ENCODE measurements at places on chromosomes 5 and 9.

- DNase-seq = no peak
Measured at GRCh38 chr5:10932426-10932825, 171.4 kb upstream of the DAP start.

DNA sequence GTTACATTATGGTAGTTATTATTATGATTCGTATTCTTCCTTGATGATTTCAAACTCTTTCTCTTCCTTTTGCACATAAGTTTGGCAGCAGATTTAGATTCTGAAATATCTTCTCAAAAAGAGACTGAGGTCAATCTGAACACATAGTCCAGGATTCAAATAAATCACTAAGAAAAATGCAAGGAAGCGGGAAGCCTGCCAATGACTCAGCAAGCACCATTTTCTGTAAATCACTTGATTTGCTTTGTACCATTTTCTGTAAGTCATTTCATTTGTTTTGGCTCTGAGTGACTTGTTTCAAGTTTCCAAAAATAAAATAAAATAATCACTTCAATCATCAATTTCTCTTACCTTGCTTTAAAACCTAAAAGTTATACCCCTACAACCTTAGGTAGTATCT is 24.6 kb upstream of the GLIS3 start:
- DNase-seq = no peak

DNA sequence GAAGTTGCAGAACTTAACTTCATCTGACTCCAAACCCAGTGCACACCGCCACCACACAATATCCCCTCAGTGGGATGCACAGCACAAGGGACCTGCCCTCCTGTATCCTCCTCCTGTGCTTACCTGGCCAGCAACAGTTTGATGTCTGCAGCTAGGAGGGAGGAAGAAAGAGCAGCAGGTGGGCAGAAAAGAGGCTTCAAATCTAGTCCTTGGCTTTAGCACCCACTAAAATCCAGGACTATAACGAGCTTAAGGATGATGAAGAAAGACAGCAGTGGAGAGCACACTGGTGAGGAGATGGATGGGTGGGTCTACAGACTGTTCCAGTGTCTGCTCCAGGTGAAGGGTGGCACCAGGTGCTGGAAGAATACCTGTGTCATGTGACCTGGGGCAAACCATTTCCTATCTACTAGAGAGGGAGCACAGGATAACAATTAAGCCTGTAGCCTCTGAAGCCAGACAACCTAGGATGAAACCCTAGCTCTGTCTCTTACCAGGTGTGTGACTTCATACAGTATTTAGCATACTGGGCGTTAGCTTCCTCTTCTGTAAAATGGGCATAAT is 100.0 kb downstream of the SH3TC2 start:
- no peak for DNase-seq

GRCh38 chr9:96318921-96319565 is 17.1 kb upstream of the HSD17B3 start:
- no peak for DNase-seq

- no peak for DNase-seq
Measured at GRCh38 chr5:68505917-68506860, 290.6 kb downstream of the PIK3R1 start.

DNA sequence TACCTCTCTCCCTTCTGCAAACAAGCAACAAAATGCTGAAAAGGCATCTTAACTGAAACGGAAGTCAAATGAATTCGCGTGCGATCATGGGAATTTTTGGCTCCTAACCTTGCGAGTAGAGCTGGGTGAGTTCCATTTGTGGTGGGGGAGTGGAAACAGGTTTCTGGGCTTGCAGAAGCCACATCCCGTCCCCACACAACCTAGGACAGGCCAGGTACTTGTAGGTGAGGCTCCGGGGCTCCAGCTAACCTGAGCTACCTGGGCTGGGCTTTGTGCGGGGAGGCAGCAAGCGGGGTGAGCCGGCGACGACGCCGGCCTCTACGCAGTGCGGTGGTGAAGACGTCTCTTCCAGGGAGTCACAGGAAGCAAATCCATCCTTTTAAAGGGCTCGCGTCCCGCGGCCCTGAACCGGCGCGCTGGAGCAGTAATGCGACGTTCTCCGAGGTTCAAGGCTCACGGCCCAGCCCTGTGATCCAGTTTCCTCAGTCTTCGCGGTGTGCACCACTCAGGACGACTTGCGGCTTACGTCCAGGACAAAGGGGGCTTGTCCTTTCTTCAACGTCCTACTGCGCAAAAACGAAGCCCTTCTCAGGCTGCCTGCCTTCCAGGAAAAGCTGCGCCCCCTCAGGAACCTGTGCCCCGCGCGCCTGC is 567 bp upstream of the SPIN1 start:
- DNase-seq = no peak

GRCh38 chr9:125755340-125755739 is 8.2 kb downstream of the PBX3 start:
- no peak for DNase-seq

GRCh38 chr5:120354126-120354525 is 110.0 kb upstream of the PRR16 start:
- no peak for DNase-seq

GRCh38 chr5:55232271-55232984 is 980 bp downstream of the CCNO start:
- peak; percentile 17 for DNase-seq

DNA sequence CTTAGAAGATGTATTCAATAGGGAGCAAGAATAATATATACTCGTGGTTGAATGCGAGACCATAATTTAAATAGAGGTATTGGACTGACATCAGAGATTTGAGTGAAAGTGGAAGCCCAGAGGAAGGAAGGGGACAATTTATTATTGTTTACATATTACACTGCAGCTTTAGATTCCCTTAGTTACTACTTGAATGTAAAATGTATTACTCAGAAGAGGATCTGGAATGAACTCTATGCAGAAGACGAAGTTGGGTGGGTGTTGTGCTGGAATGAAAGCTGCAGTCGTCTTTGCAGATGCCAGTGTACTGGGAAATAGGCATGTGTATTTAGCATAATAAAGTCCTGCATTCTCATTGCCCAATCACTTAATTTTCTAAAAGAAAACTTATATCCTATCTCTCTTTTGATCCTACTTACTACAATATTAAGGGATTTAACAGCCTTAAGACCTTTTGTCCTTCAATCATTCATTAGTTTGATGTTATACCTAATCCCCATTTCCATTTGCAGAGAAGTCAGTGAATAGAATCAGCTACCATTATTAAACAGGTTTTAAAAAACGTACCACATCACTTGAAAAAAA is 570.7 kb upstream of the WWC1 start:
- no peak for DNase-seq

GRCh38 chr5:92559781-92560180 is 1021.2 kb downstream of the NR2F1-AS1 start:
- DNase-seq = no peak
